ENCODE measurements at places on chromosomes 2 and 18. TPM values are rescaled to one million over a fixed set of nuclear protein-coding genes. Genes with fewer than 3 reads are reported as not detected.
A peak's percentile ranks its signal among the peaks of the same experiment; 100 is the strongest.

Gene TTC32
- total RNA-seq = 11.4 TPM

Gene CCL20
- 0.45 TPM for total RNA-seq

Gene CNTNAP5
- not detected for total RNA-seq

Gene INO80B
- 38.2 TPM for total RNA-seq

Gene FIGN
- total RNA-seq = 12.7 TPM

GRCh38 chr2:140067661-140068060, 1287.5 kb upstream of the NXPH2 start:
- no peak for DNase-seq

GRCh38 chr18:57083485-57083884, 63.4 kb upstream of the BOD1L2 start:
- no peak for DNase-seq

DNA sequence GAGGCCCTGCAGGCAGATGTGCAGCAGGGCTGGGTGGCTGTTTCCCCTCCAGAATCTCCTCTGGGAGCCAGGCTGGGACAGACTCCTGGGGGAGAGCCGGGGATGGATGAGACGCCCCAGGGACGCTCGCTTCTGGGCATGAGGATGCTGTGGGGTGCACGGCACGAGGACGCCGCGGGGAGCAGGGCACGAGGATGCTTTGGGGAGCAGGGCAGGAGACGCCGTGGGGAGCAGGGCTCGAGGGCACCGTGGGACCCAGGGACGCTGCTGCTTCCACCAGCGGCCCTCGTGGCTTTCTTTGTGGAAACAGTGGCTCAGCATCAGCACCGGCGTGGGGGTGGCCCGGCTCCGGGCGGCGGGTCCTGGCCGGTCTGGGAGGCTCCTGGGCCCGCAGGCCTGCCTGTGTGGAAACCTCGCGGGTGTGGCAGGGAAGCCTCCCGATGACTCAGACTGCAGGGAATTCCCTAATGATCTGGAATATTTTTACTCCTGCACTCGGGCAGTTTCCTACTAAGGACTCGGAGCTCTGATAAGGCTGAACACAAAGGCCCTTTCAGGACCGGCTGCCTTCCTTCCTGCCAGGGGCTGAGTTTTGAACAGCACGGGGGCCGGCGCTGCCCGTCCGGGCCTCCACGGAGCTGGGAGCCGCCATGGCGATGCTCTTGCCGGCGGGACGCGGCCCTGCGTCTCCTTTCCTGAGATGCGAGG, 62.6 kb downstream of the NFATC1 start:
- DNase-seq = peak; percentile 92

DNA sequence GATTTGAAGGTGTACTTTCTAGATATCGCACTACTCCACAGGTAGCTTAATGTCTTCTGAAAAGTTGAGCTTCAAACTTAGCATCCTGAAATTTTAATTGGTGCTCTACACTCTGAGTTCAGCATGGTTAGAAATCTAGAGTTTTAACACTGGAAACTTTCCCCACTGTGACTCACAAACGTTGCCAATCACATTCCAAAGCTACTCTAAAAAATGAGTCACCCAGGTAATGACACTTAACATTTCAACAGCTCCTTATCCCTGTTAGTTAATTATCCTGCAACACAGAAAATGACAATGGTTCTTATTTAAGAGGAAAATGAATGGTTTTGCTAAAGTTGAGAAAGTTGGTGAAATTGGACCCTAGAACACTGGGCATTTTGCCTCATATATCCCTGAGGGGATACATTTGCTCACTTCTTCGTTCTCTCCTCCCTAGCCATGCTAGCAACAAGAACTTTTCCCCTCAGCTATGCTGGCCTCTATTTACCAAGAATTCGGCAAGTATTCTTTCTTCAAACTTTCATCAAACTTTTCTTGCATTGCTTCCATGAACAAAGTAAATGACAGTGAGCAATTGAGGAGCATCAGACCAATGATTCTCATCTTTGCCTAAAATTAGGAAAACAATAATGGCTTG, 1024.1 kb upstream of the KLHL29 start:
- no peak for DNase-seq

DNA sequence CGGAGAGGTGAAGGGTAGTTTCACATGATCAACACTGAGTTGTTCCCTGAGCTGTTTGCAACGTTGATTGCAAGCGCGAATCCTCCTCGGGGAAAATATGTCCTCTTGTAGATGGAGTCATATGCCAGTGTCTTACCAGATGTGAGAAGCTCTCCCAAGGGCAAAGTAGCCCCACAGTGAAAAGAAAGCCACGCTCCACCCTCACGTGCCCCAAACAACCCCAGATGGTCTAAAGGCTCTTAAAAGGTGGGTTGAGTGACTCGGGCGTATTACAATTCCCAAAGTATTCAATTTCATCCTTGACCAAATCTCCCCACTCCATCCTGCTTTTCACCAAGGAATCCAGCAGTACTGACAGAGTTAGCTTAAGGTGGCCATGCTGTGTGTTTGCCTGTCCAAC, 332.1 kb upstream of the SOX11 start:
- no peak for DNase-seq

DNA sequence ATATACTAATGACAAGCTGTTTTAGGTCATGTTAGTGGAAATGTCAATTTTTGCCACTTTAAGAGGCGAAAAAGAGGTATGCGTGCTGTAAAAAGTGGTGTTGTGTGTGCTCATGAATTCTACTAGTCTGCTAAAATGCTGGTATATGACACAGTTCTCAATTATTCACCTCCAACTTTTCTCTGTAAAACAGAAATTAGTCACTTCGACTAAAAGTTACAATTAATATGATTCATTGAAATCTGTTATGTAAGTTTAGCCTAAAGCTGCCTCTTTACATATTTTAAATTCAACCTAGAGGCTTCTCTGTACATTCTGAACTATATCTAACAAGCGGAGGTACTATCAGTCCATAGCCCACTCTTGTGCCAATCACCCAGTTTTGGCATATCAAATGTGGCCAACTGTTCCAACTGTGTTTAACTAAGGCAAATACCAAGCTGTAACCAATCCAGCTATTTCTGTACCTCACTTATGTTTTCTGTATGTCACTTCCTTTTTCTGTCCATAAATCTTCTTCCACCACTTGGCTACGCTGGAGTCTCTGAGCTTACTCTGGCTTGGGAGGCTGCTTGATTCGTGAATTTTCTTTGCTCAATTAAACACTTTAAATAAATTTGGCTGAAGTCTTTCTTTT, 20.8 kb downstream of the BAZ2B start:
- no peak for DNase-seq

GRCh38 chr2:138609446-138609845, 107.9 kb downstream of the SPOPL start:
- DNase-seq = no peak

GRCh38 chr2:37659723-37660122, 11.7 kb downstream of the CDC42EP3 start:
- no peak for DNase-seq

GRCh38 chr2:60966507-60967405, 50.8 kb upstream of the PEX13 start:
- DNase-seq = no peak

GRCh38 chr18:12843420-12844350, 40.4 kb downstream of the PTPN2 start:
- no peak for DNase-seq

GRCh38 chr2:160324161-160324800, 124.2 kb upstream of the ITGB6 start:
- DNase-seq = peak; percentile 81

DNA sequence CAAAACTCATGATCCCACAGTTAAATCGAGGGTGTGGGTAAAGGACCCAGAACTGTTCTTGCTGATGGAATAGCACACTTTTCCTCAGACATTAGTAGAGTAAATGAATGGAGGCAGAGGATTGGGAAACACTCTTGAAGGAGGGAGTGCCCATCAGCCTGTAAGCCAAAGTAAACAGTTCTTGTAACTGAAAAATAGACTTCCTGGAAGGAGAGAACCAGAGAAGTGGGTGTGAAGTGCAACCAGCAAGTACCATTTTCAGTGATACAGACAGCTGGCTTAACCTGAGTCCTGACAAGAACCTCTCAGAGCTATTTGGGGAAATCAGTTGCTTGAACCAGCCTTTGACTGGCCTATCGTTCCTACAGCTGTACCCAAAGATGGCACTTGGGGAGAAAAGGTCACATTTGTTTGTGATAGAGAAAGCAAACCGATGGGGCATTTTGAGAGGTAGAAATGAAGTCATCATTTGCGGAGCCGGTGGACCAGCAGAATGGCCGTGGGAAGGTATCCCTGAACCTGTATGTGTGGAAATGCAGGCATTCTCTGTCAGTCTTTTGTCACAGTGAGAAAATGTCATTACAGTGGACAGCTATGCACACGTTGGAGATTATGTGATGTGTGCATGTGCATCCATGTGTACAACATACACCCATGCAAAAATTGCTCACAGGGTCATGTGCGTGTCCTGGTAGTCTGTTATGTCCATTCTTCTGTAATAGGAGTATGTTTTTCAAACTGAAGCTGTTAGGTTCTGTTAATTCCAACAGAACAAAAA, 17.8 kb downstream of the CRIM1 start:
- no peak for DNase-seq

DNA sequence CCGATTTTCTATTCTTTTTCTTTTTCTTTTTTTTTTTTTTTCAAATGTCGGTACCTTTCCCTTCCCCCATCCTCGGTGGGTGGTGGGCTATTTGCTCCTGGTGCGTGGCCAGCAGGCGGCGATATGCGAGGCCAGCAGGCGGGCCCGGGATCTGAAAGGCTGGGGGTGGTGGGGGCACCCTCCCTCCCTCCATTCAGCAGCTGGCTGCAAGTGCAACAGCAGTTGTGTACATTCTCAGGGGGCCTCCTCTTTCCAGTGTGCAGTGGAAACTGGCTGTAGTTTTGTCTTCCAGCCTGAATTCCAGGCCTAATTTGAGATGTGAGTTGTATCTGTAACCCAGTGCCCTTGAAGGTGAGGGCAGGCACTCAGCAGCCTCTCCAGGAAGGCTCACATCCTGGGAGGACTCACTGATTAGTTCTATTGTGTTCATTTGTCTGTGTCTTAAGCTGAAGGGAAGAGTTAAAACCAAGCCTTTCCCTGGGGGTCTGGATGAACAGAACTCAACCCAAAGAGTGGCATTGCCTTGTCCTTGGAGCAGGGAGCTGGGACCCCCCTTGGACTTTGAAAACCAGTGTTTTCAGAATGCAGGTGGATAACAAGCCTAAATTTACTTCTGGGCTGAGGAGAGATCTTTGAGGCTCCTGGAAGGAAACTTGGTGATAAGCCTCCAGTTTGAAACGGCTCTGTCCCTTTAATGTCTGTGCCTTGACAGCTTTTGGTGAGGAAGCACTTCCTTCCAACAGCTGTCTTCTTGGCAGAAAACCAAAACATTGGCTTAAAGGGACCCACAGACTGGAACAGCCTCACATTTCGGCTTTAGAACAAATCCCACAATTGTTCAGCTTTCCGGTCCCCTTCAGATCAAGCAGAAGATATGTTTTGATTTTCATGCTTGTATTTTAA, 3.3 kb downstream of the MYCN start:
- no peak for DNase-seq

DNA sequence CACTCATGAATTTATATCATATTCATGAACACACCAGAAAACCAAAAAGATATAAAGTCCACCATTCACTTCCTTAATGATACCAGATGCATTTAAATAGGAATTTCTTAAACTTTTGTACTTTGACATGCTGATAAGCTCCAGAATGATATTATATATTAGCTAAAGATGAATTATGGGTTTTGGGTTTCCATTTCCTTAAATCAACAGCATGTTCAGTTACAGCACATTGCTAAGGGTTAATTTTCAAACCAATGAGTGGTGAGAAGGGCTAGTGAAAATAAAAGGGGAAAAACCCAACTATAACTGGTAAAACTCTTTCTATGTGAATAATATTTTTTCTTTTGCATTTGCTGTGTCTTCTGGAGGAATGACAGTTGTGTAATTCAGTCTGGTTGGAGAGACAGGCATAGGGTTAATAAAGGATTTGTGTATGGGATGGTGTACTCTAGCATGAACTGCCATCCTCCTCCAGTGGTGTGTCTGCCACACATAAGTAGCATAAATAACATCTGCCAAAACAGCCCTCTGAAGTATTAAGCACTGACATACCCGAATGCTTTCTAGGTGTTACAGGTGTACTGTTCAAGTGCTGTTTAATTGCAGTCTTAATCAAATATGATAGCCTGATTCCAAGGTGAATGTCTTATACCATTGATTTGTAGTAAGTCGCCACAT, 19.3 kb upstream of the CPS1 start:
- DNase-seq = no peak

- DNase-seq = no peak
These were observed 242.9 kb upstream of the ID2 start for GRCh38 chr2:8438996-8439395.

DNA sequence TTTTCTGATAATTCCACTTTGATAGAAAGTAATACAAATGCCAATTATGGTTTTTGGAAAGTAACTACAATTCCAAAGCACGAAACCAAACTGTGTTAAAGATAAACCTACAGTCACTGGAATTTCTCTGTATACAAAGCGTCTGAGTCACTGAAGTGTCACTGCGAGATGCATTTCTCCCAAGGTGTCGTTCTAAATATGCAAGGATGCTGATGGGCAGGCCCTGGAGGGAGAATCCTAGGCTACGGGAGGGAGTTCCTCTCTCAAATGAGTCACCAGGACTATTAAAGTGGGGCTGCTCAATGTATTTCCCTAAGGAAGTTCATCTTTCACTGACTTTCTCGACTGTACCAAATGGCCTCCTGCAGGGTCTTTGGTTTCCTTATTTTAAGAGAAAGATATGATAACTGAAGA, 163.8 kb upstream of the STK17B start:
- DNase-seq = no peak

- DNase-seq = no peak
These were observed 336.5 kb downstream of the TNS1 start for GRCh38 chr2:217666338-217666737.

DNA sequence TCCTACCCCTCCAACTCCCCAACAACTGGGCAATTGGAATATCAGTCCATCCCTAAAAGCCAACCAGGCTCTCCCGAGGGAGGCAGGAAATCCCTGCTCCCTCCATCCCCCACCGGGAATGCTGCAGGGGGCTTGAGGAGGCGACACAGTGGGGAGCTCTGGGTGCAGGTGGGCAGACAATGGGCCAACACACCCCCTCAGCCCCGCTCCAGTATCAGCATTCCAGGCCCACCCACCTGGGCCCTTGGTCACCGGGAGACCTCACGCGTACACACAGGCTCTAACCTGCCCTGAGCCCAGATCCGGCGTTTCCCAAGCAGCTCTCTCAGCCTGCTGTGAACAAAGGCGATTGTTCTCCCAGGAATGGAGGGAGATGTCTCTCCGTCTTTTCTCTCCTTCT, 37.6 kb upstream of the FZD7 start:
- DNase-seq = no peak

DNA sequence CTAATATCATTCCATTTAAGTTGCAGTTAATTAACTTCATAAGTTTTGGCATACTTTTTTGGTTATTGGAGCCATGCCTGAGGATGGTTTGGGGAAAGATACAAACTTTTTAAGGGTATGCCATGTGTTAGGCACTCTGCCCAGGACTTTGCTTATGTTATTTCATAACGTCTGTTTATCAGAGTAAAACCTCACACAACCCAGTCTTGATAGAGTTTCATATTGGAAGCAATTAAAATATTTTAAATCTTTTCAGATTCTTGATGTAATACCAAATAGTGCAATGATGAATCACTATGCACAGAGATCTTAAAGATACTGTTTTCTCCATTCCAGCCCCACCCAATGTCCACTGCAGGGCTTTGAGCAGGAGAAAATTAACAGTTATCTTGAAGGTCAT, 529.1 kb upstream of the HNMT start:
- no peak for DNase-seq

Measured in aorta (tissue), 5 donors.